CD4-positive, alpha-beta T cell (primary cell): ENCODE measurements at places on chromosomes 4 and X. TPM values are rescaled to one million over a fixed set of nuclear protein-coding genes. Genes with fewer than 3 reads are reported as not detected.

GRCh38 chr4:139912445-139912844, 241.5 kb downstream of the MAML3 start:
- no peak for DNase-seq
- H3K27ac ChIP-seq = no peak overlapping the region
- H3K4me1 ChIP-seq = no peaks in the 10 kb centered on the region
- H3K27me3 ChIP-seq = no peaks in the 10 kb centered on the region
- H3K36me3 ChIP-seq = no peaks in the 10 kb centered on the region
- no peak overlapping the region for H3K4me3 ChIP-seq

DNA sequence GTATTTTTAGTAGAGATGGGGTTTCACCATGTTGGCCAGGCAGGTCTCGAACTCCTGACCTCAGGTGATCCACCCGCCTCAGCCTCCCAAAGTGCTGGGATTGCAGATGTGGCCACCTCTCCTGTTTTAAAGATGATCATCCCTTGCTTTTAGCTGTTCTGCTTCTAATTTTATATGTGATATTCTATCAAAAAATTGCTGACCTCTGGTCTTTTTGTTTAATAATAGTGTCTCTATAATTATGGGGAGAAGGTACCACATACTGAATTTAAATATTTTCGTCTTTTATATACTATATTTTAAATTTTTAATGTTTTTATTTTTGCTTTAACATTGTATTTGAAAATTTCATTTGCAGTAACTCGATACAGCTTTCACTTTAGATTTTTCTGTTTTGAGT, 15.6 kb downstream of the USP9X start:
- no peak overlapping the region for H3K4me3 ChIP-seq
- H3K36me3 ChIP-seq = no peaks in the 10 kb centered on the region
- DNase-seq = no peak
- peaks cover 20% of the 10 kb centered on the region for H3K4me1 ChIP-seq
- H3K27me3 ChIP-seq = no peaks in the 10 kb centered on the region
- no peak overlapping the region for H3K27ac ChIP-seq

Gene MAGEA11
- total RNA-seq = not detected

Gene RAB33A
- 14.8 TPM for total RNA-seq

Gene NPY2R
- total RNA-seq = not detected
